Kidney capillary endothelial cell (primary cell): ENCODE measurements at places on chromosomes 4 and X.

DNA sequence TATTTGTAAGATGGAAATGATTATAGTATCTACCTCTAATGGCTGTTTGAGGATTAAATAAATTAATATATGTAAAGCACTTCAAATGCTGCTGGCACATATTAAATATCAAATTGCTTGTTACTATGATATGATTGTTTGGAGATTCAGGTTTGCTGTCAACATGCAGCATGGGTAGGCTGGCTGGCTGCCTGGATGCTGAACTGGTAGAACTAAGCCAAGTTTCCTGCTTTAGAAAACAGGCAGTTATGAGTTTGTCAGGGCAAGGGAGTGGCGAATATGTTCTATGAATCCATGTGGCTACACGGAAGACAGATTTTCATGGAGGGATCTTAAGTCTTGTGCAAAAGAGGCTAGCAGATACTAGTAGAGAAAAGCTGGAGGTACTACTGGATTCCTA is 239.6 kb downstream of the GBA3 start:
- DNase-seq: no peak

GRCh38 chr4:169668069-169668721 is 47.8 kb downstream of the CLCN3 start:
- DNase-seq: no peak

DNA sequence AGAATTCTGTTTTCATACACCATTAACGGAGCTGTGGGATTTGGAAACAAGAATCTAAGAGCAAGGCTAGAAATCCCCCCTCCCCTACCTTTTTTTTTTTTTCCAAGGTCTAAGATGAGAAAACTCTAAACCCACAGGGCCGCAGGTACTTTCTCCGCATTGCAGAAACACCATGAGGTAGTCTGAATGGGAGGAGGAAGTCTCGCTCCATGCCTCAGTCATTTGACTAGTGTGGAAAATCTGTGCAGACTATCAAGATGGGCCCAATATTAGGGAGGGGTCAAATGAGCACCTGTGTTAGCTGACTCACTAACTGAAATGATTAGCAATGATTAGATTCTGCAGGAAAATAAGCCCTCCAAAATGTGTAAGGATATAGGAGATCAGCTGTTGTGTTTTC is 40.9 kb upstream of the MAP3K15 start:
- DNase-seq: no peak

DNA sequence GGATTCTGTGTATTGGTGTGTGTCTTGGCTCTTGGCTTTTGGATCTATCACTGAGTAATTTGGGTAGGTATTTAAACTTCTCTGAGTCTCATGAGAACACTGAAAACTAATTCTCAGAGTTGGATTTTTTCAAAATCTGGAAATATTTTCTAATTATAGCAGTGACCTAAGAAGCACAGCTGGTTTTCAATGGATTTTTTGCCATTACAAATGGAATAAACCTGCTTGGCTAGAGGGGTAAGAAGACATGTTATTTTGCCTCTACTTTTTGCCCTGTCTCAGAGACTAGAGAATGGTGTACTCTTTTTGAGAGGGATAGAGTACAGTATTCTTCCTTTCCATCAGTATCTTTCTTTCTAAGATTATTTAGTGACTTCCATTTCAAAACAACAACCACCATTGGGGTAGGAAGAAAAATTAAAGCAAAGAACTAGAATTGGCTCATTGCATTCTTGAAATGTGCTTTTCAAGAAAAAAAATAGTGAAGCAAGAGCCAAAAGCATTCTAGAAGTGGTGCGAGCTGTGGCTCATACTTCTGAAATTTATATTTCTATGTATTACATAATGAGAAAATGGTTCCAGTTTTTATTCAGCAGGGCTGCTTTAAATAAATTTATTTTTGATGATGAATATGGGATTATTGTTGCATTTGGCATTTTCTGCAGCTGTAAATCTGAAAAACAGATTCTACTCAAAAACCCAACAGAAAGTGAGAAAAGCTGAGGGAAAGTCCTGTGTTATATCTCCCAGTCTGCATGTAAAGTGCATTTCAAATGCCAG is 850.2 kb upstream of the SLIT2 start:
- DNase-seq: no peak

GRCh38 chr4:768995-769394 is 56.9 kb downstream of the CPLX1 start:
- no peak for DNase-seq

DNA sequence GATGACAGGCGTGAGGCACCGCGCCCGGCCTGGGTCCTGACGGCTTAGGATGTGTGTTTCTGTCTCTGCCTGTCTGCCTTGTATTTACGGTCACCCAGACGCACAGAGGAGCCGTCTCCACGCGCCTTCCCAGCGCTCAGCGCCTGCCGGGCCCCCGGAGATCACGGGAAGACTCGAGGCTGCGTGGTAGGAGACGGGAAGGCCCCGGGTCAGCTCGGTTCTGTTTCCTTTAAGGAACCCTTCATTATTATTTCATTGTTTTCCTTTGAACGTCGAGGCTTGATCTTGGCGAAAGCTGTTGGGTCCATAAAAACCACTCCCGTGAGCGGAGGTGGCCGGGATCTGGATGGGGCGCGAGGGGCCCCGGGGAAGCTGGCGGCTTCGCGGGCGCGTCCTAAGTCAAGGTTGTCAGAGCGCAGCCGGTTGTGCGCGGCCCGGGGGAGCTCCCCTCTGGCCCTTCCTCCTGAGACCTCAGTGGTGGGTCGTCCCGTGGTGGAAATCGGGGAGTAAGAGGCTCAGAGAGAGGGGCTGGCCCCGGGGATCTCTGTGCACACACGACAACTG is 1.3 kb downstream of the SHOX start:
- no peak for DNase-seq

DNA sequence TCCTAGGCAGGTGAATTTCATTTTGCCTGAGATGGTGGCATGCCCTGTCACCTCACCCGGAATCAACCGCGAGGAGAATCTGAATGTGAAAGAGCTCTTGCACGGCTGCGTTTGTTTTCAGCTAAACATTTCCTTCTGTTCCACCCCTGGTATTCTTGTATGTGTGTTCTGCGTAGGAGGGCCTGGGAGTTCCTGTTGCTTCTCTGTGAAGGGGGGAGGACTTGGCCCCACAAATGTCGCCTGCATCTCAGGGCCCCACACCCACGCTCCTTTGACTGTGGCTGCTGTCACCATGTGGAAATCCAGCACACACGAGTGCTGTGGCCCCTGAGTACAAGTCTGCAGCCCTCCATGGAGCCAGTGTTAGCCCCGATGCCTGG is 45.8 kb upstream of the CLCN4 start:
- DNase-seq: no peak

DNA sequence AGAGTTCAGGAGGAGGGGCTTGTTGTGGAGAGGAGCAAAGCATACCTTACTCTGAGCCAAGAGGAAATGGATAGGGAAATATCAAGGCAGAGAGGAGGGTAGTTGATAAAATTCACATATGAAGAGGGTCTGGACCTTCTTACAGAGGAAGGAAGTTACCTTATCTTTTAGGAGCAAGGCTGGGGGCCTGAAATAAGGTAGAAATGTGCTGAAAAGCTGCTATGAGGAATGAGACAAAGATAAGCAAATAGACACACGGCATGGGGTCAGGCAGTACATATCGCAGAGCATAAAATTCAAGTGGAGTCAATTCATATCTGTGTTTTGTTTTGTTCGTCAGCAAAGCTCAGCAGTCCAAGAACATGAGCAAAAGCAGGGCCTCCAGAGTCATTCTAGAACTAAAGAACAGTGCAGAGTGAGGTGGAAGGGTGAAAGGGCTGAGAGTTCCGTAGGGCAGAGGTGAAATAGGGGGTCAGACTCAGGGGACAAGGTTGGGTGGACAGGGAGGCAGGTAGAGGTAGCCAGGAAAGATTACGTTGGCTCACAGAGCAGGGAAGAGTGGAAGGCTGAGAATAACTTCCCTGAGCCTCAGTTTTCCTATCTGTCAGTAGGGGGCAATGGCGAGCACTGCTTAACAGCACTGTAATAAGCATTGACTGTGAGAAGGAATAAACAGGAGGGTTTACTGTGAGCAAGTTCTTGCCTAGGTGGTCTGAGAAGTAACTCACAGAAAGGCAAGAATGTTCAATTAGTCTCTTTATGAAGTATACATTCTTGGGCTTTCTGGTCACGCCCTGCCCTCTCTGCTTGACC is 9.2 kb downstream of the VSIG4 start:
- peak; percentile 14 for DNase-seq

DNA sequence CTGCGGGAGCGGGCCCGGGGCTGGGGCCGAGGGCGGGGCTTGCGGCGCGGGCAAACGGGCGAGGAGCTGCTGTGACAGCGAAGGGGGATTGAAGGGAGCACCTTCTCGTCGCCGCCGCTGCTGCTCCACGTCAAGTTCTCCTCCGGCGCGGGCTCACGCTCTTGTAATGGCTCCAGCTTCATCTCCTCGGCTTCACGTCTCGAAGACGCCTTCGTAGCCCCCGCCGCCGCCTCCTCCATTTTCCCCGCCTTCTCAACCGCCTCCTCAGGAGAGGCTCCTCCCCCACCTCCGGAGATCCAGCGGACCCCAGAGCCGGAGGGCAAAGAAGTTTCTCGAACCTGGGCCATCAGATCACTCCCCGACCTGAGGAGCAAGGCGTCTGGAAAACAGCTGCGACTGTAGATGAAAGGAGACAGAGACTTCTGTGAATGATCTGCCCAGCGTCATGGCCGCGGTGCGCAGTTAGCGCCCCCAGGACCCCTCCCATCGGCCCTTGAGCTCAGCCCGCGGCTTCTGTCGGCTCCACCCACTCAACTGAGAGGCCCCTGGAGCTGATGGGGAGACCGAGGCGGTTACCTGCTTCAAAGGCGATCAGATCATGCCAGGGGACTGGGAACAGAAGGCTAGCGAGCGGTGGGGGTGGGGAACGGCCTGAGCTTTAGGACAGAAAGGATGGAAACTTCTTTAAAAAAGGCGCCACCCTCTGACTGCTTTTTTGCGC is 895 bp downstream of the USP51 start:
- peak; percentile 14 for DNase-seq

DNA sequence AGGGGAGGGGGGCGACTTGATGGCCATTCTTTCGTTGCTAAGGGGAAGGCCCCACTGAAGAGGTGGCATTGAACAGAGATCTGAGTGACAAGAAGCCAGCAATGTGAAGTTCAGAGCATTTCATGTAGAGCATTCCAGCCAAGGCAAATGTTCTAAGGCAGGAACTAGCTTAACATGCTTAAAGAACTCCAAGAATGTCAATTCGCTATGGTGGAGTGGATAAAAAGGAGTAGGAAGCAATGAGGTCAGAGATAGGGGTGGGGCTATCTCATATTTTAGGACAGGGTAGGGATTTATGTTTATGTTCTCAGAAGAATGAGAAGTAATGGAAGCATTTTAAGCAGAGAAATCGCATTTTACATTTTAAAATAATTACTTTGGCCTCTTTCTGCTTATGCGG is 130.9 kb downstream of the TTC29 start:
- no peak for DNase-seq

DNA sequence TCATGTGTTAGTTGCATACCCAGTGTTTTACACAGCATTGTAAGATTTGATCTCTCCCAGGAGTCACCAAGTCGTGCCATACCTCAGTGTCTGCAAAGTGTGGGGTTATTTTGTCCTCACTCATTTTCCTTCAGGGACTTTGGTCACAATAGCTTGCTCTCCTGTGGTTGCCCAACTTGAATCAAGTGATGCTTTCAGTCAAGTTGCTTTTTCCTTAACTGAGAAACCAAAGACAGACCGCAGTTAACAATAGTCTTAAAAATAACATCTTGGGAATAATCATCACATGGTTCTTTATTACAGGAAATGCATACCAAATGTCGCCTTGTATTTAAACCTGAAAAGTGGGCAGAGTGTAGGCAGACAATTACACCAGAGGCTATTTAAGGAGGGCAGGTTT is 44.5 kb upstream of the NDP start:
- DNase-seq: no peak

DNA sequence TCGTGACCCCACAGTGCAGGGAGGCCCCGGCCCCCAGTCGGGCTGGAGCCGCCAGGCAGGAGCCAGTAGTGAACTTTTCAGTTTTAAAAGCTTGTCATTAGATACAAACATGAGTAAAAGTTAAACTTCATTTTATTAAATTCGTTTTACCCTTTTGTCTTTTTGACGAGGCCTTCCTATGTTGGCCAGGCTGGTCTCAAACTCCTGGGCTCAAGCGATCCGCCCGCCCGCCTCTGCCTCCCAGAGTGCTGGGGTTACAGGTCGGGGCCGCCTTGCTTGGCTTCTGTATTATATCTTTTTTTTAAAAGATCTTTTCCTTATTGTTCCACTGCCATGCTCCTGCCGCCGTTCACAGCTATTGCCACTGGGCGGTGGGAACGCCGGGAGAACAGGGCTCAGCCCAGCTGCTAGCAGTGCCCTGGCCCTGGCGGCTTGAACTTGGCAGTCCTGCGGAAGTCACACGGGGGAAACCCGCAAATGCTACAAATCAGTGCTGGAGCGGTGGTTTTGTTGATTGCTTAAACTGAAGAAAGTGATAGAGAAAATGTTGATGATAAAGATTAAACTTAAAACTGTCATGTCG is 968 bp upstream of the NELFA start:
- DNase-seq: peak; percentile 67

DNA sequence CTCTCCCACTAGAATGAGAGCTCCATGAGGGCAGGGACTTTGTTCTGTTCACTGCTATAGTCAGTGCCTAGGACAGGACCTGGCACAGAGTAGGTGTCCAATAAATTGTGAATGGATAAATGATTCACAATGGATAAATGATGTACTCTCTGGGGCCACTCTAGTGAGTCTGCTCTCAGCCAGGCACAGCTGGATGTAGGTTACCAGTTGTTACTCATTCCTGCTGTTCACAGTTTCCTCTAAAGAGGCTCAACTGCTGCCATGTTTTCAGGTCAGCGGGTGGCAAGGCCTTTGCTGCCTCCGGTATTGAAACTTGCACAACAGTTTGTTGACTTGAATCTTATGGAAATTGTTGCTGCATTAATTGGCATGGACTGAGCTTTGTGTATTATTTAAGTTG is 99.1 kb downstream of the NHSL2 start:
- no peak for DNase-seq

DNA sequence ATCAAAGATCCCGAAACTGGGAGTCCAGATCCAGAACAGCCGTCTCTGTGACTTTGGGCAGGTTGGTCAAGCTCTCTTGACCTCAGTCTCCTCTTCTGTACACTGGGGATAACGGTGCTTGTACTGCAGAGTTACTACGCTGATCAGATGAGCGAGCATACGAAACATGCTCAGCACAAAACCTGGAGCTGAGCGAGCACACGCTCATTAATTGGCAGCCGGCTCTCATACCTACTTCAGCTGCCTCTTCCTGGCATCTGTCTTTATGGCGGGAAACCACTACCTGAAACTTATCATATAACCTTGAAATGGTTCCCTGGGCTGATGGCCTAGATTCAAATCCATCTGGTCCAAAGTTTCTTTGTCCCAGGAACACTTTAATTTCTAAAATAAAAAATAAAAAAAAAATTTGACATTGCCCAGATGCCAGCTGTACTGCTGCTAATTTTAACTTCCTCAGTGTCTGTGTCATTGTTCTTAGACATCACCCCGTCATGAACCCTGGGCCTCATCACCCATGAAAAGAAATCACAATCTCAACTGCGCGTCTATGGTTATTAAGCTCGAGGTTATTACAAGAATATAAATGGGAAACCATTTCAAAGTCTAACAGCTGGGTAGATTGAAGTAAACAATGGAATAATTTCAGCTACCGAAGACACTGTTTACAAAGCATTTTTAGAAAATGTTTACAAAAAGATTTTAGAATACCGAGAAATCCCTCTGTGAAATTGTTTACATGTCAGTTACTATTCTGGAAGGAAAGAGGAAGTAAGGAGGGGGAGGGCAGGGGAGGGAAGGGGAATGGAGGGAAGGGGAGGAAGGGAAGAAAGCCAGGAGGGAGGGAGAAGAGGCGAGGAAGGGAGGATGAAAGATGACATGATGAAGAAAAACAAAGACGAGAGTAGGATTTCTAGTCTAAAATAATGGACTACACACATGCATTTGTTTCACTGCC is 49.0 kb downstream of the CRMP1 start:
- no peak for DNase-seq
